Memory B cell (primary cell): ENCODE measurements at places on chromosomes 2 and 18.

- no peak for DNase-seq
Observed at GRCh38 chr18:23743733-23744333, 54.6 kb downstream of the LAMA3 start.

DNA sequence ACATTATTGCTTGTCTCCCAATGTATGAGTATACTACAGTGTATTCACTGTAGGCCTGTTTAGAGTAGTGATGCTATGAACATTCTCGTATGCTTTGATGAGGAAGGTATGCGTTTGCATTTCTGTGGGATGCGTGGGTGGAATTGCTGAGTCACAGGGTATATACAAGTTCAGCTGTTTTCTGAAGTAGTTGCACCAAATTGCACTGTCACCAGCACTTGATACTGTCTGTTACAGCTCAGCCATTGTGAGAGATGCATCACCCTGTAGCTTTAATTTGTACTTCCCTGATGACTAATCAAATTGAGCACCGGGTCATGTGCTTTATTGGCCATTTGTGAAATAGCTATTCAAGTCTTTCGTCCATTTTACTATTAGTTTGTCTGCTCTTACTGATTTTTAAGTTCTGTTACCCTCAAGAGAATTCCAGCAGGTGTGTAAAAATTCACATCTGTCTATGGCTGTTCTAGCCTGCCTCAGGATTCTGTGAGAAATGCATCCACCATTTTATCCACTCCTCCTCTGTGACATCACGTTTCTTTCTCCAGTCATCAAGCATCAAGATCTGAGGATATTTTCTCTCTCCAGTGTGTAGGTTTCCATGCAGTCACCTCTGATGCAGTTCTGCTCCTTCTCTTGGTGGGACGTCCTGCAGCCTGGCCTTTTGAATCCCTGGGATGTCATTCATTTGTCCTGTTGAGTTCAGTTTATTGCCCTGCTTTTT is 72.5 kb downstream of the DGKD start:
- DNase-seq: no peak

DNA sequence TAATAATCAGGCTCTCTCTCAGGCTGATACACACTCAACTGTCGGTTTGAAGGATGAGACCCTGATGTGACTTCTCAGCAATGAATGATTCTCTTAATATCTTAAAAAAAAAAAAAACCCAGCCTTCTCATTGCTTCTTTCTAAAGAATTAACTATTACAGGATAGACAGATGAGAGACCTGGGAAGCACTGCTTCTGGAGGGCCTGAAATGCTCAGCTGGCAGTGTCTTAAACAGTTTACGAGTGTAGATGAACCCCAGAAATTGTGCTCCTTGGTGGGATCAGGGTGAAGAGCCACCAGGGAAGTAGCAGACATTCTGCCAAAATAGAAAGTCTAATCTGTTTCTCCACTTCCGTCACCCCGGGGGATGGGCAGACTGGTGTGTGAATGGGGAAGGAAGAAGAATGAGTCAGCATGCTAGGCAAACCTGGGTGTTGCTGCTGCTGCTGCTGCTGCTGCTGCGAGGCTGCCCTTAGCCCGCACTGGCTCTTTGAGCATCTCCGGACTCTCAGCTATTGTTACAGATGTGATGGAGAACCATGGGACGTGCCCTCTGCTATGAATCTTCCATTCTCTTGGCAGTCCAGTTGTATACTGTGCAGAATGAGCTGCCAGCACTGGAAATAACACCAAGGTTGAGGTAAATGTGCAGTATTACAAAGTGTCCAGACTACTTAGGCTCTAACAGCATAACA is 158.4 kb downstream of the SETBP1 start:
- DNase-seq: peak; percentile 54

- no peak for DNase-seq
Observed at GRCh38 chr2:238493411-238493810, 66.7 kb downstream of the ASB1 start.

DNA sequence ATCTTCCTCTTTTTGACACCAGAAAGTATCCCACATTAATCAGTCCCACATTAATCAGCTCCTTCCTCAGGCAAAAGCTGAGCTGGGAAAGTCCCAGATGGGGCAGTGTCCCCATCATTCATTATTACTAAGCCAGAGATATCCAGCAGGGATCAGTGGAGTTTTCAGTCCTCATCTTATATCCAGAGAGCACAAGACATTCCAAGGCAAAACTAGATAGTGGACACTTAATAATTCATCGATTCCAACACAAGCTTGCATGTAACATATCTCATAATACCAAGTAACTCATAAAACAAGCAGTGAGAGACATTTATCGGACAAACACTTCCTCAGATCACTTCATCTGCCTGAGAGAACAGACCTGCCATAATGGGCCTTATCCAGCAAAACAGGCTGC is 53.1 kb downstream of the MCFD2 start:
- no peak for DNase-seq
